Right lobe of liver (tissue), 6 donors: ENCODE measurements at places on chromosomes 4 and X. TPM values are rescaled to one million over a fixed set of nuclear protein-coding genes. Genes with fewer than 3 reads are reported as not detected.

The DDIT4L gene
- total RNA-seq: 0.31 TPM

The GAGE1 gene
- not detected for total RNA-seq

The NDST3 gene
- total RNA-seq: 0.25 TPM

- no peak for DNase-seq
These were observed 117.8 kb downstream of the EFHC2 start for GRCh38 chrX:44225667-44226066.

GRCh38 chr4:25379591-25379990 is 2.5 kb downstream of the ANAPC4 start:
- no peak for DNase-seq

GRCh38 chr4:22668702-22669101 is 24.0 kb upstream of the GBA3 start:
- no peak for DNase-seq

- DNase-seq: no peak
These were observed 379.8 kb downstream of the ZNF674 start for GRCh38 chrX:46165411-46165810.

DNA sequence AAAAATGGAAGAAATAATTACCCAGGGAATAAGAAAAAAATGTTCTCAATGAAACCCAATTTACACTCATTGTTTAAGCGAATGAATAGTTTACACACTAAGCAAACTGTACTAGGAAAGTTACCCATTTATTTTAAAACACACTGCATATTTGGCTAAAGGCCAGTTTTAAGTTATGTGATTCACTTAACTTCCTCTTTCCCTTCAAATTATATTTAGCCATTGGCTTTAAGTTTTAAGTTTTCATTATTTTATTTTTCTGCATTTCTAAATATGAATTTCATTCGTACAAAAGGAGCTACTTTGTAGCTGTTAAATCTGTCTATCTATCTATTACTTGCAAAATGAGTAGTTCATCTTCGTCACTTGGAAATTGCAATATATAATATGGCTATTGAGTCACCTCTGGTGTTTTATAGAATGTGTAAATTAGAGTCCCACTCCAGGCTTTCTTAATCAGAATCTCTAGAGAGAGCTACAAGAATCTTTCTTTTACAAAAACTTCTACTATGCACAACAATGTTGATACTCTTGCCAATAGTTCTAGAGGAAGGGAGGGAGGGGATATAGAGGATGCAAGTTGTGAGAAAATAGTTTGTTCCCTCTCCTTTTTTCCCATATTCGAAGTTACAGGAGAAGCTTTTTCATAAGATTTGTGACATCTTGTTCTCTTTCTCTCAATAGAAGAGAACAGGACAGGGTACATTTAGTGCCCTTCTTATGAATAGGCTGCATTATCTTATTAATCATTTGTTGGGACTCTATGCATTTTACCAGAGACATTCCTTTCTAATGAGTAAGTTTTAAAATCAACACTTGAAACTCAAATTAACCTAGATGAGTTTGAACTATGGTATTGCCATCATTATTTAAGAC is 41.8 kb downstream of the SULT1B1 start:
- no peak for DNase-seq

DNA sequence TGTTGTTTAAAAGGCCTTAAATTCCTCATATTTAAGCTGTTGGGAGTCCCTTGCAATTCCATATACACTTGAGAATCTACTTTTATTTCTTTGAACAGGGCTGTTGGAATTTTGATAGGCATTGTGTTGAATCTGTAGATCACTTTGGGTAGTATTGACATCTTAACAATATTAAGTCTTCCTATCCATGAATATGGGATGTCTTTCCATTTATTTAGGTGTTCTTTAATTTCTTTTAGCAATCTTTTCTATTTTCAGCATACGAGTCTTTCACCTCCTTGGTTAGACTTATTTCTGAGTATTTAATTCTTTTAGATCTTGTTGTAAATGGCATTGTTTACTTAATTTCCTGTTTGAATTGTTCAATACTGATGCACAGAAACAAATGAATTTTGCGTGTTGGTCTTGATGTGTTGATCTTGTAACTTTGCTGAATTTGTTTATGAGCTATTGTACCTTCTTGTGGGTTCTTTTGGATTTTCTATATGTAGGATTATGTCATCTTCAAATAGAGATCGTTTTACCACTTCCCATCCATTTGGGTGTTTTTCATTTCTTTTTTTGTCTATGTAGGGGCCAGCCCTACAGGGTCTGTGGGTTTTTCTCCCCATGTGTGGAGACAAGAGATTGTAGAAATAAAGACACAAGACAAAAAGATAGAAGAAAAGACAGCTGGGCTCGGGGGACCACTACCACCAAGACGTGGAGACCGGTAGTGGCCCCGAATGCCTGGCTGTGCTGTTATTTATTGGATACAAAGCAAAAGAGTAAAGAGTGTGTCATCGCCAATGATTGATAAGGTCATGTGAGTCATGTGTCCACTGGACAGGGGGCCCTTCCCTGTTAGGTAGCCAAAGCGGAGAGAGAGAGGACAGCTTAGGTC is 18.2 kb upstream of the CTBP1 start:
- no peak for DNase-seq

GRCh38 chrX:15617111-15617510 is 16.4 kb upstream of the ACE2 start:
- DNase-seq: no peak

GRCh38 chr4:110289601-110290100 is 91.2 kb upstream of the ELOVL6 start:
- no peak for DNase-seq

GRCh38 chr4:48266781-48267180 is 2.9 kb downstream of the TEC start:
- DNase-seq: no peak

DNA sequence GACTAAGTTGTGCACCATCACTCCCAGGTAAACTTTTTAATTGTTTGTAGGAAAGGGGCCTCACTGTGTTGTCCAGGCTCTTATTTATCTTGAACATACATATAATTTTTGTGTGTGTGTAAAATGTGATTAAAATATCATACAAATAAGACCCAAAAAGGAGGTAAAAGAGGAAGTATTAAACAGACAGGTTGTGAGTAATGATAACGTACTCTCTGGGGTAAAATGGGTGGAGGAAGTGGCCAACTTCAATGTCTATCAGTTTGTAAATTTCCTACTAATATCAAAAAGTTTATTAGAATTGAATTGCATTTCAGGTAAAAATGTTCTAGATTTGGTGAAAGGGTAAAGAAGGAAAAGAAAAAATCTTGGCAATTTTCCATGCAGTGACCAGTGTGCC is 48.8 kb downstream of the SULT1E1 start:
- DNase-seq: no peak
